Urinary bladder (tissue), 4 donors: ENCODE measurements at places on chromosomes 5 and 9. TPM values are rescaled to one million over a fixed set of nuclear protein-coding genes. Genes with fewer than 3 reads are reported as not detected.

DNA sequence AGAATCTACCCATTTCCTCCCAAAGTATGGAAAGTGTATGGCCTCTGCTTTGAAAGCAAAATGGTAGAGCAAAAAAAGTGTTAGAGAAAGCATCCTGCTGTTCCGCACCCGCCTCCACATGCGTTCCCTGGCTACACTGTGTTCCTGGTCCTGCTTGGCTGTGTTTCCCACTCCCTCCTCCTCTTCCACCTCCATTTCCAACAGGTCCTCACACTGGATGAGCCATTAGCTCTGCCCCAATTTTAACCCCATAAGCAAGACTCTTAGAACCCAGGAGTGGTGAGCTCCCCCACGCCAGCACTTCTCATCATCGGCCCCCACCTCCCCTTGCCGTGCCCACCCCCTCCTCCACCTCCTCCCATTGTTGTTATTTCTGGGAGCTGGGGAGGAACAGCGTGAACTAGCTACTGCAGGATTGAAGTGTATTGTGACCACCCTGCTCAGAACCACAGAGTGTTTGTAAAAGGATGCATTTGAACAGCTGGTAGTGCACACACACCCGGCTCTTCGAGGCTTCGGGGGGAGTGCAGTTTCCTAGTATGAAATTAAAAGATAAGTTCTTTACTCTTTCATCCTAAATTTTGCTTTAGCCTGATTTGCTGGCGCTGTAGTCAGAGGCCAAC, 120.0 kb downstream of the PDZD2 start:
- no peak for DNase-seq

DNA sequence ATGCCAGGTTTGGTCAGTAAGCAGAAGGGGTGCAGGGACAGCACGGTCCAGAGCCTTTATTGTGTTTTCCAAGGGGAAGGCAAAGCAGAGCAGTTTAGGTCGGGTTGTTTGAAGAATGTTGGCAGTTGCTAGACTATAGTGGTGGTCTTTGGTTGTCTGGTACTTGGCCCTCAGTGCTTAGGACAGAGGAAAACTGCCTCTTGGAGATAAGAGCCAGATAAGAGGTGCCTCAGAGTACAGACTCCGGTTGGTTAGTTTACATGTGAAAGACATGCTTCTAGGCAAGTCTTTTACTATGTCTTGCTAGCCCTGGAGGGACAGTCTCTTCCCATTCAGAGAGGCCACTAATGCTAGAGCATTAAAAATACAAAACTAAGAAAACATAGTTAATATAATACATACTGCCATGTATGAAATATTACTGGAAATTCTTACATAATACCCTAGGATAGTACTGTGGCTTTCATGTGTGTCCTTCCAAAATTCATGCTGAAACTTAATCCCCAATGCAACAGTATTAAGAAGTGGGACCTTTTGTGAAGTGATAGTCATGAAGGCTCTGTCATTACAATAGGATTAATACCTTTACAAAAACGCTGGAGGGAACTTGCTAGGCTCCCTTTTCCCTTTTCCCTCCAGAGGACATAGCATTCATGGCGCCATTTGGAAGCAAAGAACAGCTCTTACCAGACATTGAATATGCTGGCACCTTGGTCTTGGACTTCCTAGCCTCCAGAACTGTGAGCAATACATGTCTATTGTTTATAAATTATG, 280.4 kb downstream of the TMEM167A start:
- DNase-seq: no peak

GRCh38 chr9:105198865-105199264, 45.6 kb upstream of the SLC44A1 start:
- DNase-seq: no peak

DNA sequence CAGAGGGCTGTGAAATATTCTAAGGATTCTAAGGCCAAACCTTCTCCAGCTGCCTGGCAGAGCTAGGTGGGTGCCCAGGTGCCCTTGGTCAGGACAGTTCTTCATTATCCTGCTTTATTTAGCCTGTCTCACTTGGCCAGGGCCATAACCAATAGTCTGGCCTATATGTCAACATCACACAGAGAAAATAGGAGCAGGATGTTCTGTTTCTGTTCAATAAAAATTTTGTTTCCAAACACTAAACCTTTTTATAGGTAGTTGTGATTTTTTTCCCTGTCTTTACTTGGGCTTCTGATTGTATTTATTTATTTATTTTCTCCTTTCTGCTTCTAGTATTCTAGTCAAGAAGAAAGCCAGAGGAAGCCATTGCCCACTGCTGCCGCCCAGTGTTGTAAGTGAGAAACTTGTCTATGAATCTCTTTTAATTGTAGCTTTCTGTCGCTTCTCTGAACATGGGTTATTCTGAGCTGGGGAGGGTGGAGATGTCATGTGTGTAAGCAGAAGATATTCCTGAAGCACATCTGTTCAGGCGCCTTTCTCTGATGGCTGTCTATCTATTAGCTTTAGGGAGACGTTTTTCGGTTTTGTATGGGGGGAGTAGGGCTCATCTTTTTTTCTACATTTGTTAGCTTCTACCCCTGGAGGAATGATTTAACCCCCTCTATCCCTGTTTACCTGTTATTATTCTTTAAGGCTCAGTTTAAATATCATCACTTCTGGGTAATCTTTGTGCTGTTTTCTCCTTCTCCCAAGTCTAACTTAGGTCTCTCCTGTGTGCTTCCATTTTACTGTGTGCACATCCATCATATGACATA, 97.1 kb downstream of the UNC13B start:
- DNase-seq: peak; percentile 60

DNA sequence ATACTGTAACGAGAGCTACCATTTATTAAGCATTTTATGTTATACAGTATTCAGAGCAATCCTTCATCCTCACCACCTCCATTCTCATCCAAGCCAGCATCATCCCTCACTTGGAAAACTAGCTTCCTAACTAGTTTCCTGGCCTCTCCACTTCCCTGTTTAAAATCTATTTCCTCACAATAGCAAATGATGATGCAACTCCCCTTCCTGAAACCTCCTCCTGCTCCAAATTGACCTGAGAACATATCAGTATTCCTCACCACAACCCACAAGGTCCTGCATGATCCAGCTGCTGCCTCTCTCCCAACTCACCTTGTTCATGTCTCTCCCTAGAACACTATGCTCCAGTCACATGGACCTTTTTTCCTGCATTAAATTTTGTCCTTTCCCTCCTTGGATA, 4.3 kb upstream of the SLC36A2 start:
- no peak for DNase-seq

- no peak for DNase-seq
Observed at GRCh38 chr5:152007653-152008335, 83.1 kb upstream of the GLRA1 start.

GRCh38 chr5:2685651-2686272, 65.7 kb downstream of the IRX2 start:
- no peak for DNase-seq

GRCh38 chr5:23025629-23026233, 172.6 kb upstream of the CDH12 start:
- DNase-seq: no peak

FEM1C gene
- total RNA-seq: 42.1 TPM
